ENCODE measurements at places on chromosomes 11 and 22.
A peak's percentile ranks its signal among the peaks of the same experiment; 100 is the strongest.

DNA sequence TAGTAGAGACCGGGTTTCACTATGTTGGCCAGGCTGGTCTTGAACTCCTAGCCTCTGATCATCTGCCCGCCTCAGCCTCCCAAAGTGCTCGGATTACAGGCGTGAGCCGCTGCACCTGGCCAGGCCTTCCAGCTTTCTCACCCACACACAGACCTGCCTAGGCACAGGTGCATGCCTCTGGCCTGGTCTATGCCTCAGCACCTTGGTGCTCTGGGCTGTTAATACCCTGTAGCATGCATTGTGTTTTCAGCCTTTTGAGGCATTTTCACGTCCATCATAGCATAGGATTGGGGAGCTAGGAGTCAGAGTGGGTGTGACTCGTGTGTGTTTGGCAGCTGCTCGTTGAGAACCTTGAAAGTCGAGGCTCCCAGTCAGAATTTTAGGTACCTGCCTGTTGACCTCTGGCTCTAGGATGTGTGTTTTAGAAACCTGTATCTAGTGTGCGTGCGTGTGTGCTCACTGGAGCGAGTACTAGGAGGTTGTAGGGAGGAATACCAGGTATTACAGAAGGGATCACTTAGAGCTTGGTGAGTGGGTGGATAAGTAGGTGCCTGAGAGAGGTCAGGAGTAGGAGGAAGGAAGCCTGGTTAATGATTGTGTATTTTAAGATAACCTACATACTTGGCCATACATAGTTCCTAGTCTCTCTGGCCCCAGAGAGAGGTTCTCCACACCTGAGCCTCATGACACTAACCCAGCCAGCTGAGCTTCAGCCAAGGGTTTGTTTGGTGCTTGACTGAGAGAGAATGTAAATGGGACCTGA, 20.0 kb downstream of the CRKL start:
- H3K36me3 ChIP-seq = peaks cover 9% of the 10 kb centered on the region
- H3K27ac ChIP-seq = no peak overlapping the region
- peaks cover 6% of the 10 kb centered on the region for H3K4me1 ChIP-seq
- DNase-seq = no peak
- no peak overlapping the region for H3K4me3 ChIP-seq
- no peaks in the 10 kb centered on the region for H3K27me3 ChIP-seq

- no peaks in the 10 kb centered on the region for H3K4me1 ChIP-seq
- no peak overlapping the region for H3K4me3 ChIP-seq
Measured at GRCh38 chr11:76077575-76078150, 128.6 kb downstream of the WNT11 start.

DNA sequence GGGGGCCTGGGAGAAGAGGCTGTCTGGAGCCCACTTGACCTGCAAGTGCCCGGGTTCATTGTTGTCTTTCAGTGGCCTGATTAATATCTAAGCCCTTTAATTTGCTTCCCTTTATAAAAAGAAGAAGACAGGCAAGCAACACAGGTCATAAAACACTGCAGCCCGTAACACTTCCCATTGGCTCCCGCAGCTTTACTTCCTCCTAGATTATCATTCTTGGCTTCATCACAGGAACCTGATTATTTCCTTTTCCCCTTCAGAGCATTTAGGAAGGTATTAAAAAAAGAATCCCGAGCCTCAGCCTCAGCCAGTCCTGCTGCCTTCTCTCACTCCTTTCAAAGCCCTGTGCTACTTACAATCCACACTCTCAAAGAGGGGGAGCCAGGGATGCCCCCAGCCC, 183.2 kb downstream of the GRIK4 start:
- H3K27me3 ChIP-seq = no peaks in the 10 kb centered on the region
- no peaks in the 10 kb centered on the region for H3K36me3 ChIP-seq
- no peaks in the 10 kb centered on the region for H3K4me1 ChIP-seq
- H3K27ac ChIP-seq = no peak overlapping the region
- H3K4me3 ChIP-seq = no peak overlapping the region

GRCh38 chr11:85123752-85124231, 503.4 kb downstream of the DLG2 start:
- no peak for DNase-seq
- no peaks in the 10 kb centered on the region for H3K36me3 ChIP-seq
- no peaks in the 10 kb centered on the region for H3K27me3 ChIP-seq

GRCh38 chr11:132312701-132313111, 942.3 kb downstream of the NTM start:
- DNase-seq = no peak
- no peak overlapping the region for H3K4me3 ChIP-seq
- H3K27me3 ChIP-seq = no peaks in the 10 kb centered on the region
- H3K4me1 ChIP-seq = no peaks in the 10 kb centered on the region
- H3K36me3 ChIP-seq = no peaks in the 10 kb centered on the region

DNA sequence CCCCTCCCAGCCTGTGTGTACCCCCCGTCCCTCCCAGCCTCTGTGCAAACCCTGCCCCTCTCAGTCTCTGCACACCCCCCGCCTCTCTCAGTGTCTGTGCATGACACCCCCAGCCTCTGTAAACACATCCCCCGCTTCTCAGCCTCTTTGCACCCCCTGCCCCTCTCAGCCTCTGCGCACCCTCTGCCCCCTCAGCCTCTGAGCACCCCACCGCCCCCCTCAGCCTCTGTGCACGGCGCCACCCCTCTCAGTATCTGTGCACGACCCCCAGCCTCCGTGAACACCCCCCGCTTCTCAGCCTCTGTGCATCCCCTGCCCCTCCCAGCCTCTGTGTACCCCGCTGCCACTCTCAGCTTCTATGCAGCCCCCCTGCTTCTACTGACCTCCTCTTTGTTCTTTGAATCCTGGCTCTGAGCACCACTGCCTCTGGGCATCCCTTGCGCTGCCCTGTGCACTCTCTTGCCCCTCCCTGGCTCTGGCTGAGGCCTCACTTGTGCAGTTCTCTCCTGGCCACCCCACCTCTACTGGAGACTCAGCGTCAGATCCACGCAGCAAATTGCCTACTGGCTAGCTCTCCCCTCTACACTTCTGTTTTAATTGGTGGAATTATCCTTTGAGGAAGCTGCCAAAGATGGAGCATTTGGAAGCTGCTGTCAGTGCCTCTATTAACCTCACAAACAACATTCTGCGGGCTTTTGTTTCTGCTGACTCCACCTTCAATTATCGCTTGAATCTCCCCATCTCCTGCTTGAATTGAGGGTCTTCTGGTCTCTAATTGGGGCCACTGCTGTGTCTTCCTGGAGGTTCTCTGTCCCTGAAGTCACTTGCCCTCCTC, 838.6 kb downstream of the TBC1D22A start:
- H3K4me1 ChIP-seq = no peaks in the 10 kb centered on the region
- no peaks in the 10 kb centered on the region for H3K27me3 ChIP-seq

- H3K27me3 ChIP-seq = no peaks in the 10 kb centered on the region
- H3K27ac ChIP-seq = peak overlapping the region; percentile 81
- peaks cover 15% of the 10 kb centered on the region for H3K4me1 ChIP-seq
- H3K36me3 ChIP-seq = peaks cover 41% of the 10 kb centered on the region
- peak overlapping the region; percentile 63 for H3K4me3 ChIP-seq
Measured at GRCh38 chr11:62804310-62805075, 747 bp downstream of the NXF1 start.

DNA sequence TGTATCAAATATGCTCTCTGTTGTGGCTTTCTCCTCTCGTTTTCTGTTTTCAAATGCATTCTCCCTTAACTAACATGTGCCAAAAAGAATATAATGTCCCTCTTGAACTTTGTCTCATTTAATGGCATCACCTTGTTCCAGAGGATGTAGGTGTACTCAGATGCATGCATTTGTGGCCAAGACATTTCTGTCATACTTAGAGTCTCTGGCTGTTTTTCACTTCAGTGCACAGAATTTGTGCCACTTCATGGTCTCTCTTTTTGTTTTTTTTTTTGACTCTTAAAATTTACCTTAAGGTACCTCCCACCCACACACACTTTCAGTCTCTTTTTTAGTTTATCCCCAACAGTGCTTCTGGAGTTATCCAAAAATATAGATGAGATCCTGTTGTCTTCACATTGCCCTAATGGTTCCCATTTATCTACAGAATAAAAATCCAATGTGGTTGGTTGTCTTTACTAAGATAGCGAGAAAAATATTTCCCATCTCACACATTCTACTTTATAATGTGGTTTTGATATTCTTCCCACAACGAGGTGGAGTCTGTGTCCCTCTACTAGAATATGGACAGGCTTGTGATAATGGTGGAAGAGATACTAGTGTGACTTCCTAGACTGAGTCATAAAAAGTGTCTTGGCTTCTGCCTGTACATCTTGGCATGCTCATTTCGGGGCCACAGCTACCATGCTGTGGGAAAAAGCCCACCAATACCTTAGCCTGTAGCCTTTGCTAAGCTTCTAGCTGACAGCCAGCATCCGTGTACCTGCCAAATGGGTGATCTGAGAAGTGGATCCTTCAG, 125.8 kb downstream of the DDX10 start:
- H3K4me1 ChIP-seq = no peaks in the 10 kb centered on the region
- no peak overlapping the region for H3K4me3 ChIP-seq
- no peaks in the 10 kb centered on the region for H3K36me3 ChIP-seq
- H3K27me3 ChIP-seq = no peaks in the 10 kb centered on the region
- DNase-seq = no peak

DNA sequence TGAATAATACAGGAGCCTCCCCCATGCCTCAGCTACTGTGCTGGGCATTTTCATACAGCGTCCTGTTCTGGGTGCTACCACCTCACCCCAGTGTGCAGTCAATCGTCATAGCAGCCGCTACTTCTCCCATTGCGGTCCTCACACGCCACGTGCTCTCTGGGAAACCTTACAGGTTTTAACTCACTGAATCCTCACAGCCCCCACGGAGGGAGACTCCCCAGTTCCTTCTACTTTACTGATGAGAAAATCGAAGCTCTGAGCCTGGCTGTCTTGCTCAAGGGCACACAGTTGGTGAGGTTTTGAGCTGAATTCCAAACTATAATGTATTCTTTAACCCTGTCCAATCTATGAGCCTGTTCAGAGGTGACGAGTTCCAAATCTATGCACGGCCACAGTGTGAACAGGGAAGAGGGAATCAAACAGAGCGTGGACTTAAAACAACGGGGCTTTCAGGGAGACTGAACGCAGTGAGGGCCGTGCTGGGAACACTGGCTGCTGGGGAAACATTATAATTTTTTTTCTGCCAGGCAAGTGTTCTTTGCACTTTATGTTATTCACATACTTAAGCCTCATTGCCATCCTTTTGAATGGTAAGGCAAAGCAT, 421.5 kb downstream of the BRD1 start:
- no peak for DNase-seq
- no peaks in the 10 kb centered on the region for H3K4me1 ChIP-seq
- H3K27ac ChIP-seq = no peak overlapping the region
- H3K27me3 ChIP-seq = no peaks in the 10 kb centered on the region

GRCh38 chr11:121318848-121319834, 26.6 kb downstream of the SC5D start:
- no peak overlapping the region for H3K4me3 ChIP-seq
- H3K36me3 ChIP-seq = no peaks in the 10 kb centered on the region
- no peak overlapping the region for H3K27ac ChIP-seq
- no peaks in the 10 kb centered on the region for H3K27me3 ChIP-seq
- DNase-seq = peak; percentile 21

DNA sequence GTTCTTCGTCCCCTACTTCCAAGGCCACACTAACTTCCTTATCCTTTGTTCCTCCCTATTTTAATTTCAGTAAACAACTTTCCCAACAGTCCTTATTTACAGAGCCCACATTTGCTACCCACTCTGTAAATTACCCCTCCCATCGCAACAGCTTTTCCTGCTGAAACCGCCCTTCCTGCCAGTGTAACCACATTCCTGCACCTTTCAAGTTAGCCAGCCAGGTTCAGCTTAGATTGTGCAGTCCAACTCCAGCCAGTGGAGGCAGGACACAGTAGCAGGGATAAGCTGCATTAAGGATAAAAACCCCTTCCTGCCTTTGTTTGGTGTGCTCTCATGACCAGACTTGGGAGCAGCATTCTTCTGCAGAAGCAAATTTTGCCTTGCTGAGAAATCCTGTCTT, 768.3 kb upstream of the ARHGAP42 start:
- no peak overlapping the region for H3K4me3 ChIP-seq
- H3K27ac ChIP-seq = no peak overlapping the region
- no peaks in the 10 kb centered on the region for H3K4me1 ChIP-seq
- DNase-seq = no peak

DNA sequence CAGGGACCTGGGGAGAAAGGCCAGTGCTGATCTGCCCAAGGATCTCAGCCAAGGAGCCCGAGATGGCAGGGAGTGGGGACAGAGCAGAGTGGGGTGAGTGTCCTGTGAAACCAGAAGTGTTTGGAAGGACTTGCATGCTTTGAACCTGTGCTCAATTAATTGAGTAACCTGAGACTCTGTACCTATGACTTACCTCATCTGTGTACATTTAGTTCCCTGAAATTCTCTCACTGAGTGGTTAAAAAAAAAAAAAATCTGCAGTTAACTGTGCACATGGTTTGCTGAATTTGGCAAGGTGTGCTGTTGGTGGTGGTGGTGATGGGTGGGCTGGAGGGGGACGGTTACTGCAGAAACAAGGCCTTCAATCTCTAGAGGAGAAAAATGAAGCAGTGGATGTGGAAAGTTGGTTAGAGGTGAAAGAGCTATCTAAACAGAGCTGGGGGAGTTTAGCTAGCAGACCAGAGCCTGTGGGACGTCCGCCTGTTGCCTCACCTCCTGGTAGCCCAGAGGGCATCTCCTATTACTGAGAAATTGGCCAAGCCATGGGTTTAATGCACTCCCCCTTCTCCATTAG, 8.3 kb upstream of the SORL1-AS1 start:
- peak overlapping the region; percentile 82 for H3K27ac ChIP-seq
- no peaks in the 10 kb centered on the region for H3K27me3 ChIP-seq
- no peaks in the 10 kb centered on the region for H3K36me3 ChIP-seq

GRCh38 chr11:9138133-9138453, 46.7 kb upstream of the SCUBE2 start:
- no peaks in the 10 kb centered on the region for H3K27me3 ChIP-seq
- peaks cover 30% of the 10 kb centered on the region for H3K36me3 ChIP-seq
- no peak overlapping the region for H3K27ac ChIP-seq
- no peak overlapping the region for H3K4me3 ChIP-seq
- no peak for DNase-seq

DNA sequence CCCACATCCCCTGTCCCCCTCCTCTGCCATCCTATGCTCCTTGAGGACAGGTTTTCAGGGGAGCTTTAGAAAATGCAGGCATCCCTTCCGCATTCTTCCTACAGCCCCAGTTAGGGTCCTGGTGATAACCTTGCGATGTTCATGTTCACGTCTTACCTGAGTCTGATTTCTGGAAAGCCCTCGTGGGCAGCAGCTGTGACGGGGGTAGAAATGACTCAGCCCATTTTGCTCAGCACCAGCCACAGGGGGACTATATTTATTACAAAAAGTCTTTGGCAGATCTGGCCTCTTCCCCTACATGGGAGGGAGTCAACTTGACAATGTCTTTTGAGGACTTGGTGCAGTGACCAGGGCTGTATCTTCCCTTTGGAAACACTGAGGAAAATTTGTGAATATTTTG, 12.3 kb downstream of the PKNOX2 start:
- no peaks in the 10 kb centered on the region for H3K27me3 ChIP-seq
- no peaks in the 10 kb centered on the region for H3K4me1 ChIP-seq
- no peak overlapping the region for H3K4me3 ChIP-seq

DNA sequence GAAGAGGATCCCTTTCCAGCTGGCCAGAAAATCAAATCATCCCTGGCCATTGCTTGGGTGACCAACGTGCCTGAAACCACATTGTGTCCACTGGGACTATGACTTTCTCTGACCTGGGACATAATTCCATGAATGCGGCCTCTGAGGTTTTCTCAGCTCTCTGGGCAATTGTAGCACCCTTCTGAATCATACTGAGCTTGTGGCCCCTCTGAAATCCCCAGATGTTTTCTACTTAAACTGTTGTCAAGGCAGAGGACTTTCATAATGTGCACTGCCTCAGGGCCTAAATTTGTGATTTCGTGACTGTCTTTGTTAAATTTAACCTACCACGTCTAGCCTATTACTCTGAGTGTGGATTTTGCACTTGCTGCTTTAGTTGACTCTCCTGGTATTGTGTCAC, 321.1 kb upstream of the PLET1 start:
- no peaks in the 10 kb centered on the region for H3K36me3 ChIP-seq
- H3K27me3 ChIP-seq = no peaks in the 10 kb centered on the region
- H3K4me1 ChIP-seq = no peaks in the 10 kb centered on the region
- no peak for DNase-seq
- no peak overlapping the region for H3K4me3 ChIP-seq

Measured in effector memory CD4-positive, alpha-beta T cell (primary cell).